ENCODE measurements at places on chromosomes 3 and 15. TPM values are rescaled to one million over a fixed set of nuclear protein-coding genes. Genes with fewer than 3 reads are reported as not detected.
A peak's percentile ranks its signal among the peaks of the same experiment; 100 is the strongest.

- DNase-seq = no peak
These were observed 8.8 kb downstream of the CAPN3 start for GRCh38 chr15:42368096-42368495.

The IMPG2 gene
- 0.20 TPM for total RNA-seq

The TRAT1 gene
- total RNA-seq = 9.9 TPM

DNA sequence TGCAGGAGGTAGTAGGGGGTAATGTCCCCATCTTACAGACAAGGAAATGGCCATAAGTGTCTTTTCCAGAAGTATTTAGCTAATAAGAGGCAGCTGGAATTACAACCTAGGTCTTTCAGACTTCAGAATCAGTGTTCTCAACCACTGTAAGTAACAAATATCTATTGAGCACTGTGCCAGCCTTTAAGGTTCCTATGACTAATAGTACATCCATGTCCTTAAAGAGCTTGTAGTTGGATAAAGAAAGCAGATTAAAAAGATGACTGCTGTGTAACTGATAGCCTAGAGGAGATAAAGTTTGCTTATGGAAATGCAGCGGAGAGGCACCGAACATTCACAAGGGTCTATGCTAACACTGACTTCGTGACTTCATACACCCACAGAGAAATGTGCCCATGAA, 136.0 kb downstream of the KCNMB2 start:
- no peak for DNase-seq

DNA sequence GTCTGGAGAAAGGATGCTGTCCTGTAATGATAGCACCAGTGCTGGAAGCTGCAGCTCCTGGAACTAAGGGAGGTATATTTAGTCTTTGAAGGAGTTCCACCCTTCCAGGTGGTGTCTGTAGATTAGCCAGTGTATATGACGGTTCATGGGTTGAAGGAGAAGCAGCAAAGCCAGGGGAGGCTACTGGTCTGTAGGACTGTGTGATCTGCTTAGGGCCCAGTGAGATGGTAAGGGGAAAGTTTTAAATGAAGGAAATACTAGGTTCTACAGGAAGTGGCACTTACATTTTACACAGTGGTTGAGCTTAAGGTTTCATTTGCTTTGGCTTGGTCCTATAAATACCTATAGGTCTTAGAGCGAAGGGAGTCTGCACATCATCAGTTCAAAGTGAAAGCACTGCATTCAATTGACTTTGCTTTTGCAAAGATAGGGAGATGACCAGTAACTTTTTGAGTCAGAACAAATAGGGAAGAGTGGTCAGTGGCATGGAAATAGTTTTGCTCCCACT, 5.6 kb downstream of the SLC25A38 start:
- DNase-seq = no peak

The GP9 gene
- 0.83 TPM for total RNA-seq

DNA sequence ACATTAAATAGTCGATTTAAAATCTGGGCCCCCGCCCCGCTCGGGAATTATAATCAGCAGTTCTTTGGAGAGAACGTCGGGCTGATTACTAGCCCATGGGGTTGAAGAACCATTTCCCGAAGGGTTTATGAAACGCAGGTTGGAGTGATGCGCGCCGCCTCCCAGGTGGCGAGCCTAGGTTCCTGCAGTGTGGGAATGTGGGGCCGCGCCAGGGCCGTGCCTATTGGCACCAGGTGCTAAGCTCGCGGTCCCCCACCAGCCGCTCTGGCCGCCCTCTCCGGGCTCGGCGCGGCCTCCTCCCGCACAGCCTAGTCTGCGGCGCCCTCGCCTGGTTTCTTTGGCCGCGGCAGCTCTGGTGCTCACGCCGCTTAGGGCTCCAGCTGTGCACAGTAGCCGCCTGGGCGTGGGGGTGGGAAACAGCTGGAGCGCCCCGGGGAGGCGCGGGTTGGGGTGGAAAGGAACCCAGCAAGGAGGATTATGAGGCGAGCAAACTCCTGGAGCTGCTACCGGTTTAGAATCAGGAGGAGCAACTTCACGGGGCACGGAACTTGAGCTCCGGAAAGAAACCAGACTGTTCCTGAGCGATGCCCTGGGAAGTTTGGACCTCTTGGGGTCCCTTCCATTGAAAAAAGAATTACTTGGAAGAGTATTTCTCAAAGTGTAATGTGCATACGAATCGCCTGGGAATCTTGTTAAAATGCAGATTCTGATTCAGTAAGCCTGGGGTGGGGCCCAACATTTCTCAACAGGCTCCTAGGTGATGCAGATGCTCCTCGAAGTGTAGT, 5.6 kb upstream of the MECOM start:
- DNase-seq = peak; percentile 94

DNA sequence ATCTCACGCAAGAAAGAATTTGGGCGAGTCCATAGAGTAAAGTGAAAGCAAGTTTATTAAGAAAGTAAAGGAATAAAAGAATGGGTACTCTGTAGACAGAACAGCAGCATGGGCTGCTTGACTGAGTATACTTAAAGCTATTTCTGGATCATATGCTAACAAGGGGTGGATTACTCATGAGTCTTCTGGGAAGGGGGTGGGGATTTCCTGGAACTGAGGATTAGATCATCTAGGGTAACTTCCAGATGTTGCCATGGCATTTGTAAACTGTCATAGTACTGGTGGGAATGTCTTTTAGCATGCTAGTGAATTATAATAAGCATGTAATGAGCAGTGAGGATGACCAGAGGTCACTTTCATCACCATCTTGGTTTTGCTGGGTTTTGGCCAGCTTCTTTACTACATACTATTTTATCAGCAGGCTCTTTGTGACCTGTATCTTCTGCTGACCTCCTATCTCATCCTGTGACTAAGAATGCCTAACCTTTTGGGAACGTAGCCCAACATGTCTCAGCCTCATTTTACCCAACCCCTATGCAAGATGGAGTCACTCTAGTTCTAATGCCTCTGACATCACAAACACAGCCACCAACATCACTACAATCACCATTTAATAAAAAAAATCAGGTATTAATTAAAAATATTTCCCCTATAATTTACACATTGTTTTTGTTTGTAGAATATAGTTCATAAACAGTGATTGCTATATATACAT, 890.7 kb upstream of the EPHA6 start:
- DNase-seq = no peak

- no peak for DNase-seq
These were observed 227.6 kb downstream of the MINAR1 start for GRCh38 chr15:79659691-79660090.

The EXD1 gene
- total RNA-seq = not detected

The TIMP4 gene
- 10.5 TPM for total RNA-seq

GRCh38 chr3:138696666-138697370, 88.2 kb downstream of the FAIM start:
- no peak for DNase-seq

The ADAMTS9 gene
- 12.3 TPM for total RNA-seq

The TNK2 gene
- total RNA-seq = 106 TPM

GRCh38 chr15:61768131-61768530, 292.1 kb downstream of the VPS13C start:
- no peak for DNase-seq

The ZIC4 gene
- total RNA-seq = not detected

GRCh38 chr15:38690719-38691332, 126.2 kb upstream of the RASGRP1 start:
- peak; percentile 64 for DNase-seq

The TRIP4 gene
- 21.3 TPM for total RNA-seq

GRCh38 chr3:101311676-101312075, 8.7 kb downstream of the IMPG2 start:
- no peak for DNase-seq

The FBN1 gene
- total RNA-seq = 29.3 TPM

The VWA5B2 gene
- total RNA-seq = 1.2 TPM

DNA sequence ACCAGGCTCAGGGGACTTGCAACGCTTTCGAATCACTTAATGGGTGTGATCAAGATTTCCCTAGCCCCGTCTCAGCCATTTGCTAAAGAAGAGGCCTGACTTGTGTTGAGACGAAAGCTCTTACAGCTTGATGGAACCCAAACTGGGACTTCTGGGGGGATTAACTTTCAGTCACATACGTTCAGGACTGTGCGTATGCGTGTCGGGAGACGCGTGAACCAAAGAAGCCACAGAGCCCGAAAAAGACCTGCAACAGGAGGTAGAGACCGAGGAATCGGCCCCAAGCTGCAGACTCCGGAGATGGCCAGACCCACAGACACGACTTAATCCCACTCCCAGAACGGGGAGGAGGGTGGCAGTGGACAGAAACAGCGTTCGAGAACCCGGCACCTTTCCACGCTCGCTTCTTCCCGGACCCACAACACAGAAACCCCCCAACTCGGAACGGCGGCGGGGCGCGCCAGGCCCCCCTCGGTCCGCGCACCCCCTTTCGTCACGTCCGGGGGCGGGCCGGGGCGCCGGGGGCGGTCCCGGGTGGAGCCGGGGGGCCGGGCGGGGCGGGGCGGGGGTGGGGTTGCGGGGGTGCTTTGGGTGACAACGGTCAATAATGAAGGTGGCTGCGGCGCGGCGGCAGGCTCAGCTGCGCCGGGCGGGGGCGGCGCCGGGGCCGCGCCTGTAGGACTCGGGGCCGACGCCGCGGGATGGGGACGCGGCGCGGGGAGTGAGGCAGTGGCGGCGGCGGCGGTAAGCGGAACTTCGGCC, at the start of gene ATP11B:
Gene ATP11B, plus strand, starts transcription at position 604 of the 762 bp plus-strand sequence. CDS start 256 bp downstream, outside the sequence.
- DNase-seq = peak; percentile 81

DNA sequence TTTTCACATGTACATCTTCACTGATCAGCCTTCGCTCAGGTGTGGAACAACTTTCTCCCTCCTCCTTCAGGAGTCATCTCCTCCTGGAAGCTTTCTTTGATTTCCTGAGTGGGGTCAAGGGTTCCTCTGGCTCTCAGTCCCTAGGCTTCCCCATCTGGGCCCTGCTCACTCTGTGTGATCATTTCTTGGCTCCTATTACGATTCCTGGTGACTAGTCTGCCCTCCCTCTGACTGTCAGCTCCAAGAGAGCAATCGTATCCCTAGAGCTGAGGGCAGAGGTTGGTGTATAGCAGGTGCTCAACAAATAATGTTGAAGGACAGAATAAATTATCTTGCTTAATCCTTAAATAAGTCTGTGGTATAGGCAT, 15.3 kb upstream of the PRKCD start:
- DNase-seq = no peak

DNA sequence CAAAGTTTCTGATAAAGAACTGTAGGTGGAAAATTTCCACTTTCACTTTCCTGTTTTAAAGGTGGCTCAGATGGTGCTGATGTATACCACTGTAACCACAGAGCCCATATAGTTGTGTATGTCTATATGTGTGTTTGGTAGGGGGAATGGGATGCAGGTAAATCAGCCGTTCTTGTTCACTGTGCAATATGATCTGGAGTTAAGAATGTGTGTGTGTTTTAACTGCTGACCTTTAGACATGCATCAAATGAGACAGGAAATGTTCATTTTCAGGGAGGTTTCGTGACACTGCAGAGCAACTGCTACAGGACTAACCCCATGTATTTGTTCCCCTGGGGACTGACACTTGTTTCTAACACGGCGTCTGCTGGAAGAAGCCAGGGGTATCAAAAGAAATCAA, 180.5 kb downstream of the TAFA4 start:
- no peak for DNase-seq

The ECT2 gene
- 7.1 TPM for total RNA-seq

DNA sequence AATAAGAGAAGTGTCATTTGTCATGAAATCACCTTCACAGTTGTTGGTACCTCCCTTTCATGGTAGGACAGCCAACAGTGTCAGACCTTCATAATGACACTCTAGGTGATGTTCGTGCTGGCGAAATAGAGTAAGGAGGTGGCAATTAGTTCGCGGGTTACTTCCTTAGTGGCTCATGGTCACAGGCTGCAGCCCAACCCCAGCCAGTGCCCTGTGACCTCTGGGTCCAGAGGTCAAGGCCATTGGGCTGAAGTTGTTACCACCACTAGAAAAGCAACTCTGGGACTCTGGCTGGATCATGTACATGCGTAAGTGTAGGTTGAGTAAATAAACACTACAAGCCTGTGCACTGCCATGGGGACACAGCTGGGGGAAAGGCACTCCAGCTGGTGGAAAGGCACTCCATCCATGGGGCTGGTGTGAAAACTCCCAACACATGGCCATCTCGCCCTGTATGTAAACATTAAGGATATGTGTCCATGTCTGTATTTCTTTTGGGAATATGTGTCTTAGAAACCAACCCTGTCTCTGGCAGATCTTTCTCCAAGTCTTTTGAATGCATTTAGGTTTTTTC, 106.7 kb downstream of the RYK start:
- no peak for DNase-seq

DNA sequence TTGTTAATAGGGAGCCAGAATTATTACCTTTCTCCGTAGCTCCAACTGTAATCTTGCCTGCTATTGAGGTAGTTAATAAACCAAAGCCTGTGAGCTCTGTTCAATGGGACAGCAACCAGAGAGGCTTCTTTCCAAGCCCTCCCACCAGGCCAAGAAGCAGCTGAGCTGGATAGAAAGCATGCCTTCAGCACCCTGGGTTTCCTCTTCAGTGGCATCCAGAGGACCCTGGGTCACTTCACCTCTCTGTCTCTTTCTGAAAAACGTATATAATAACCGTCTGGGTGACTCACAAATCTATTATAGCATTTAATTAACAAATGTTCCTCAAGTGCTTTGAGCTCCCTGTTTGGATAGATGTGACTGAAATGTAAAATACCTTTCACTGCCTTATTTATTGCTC, 420.0 kb downstream of the LPP start:
- DNase-seq = no peak

The PP2D1 gene
- total RNA-seq = not detected

GRCh38 chr3:58779934-58780333, 113.4 kb upstream of the FAM3D start:
- DNase-seq = no peak

The FBXW12 gene
- total RNA-seq = not detected

The PIGZ gene
- 16.8 TPM for total RNA-seq

GRCh38 chr3:166060789-166061479, 223.7 kb upstream of the BCHE start:
- DNase-seq = no peak

GRCh38 chr15:38611228-38611627, 46.6 kb upstream of the RASGRP1 start:
- no peak for DNase-seq

DNA sequence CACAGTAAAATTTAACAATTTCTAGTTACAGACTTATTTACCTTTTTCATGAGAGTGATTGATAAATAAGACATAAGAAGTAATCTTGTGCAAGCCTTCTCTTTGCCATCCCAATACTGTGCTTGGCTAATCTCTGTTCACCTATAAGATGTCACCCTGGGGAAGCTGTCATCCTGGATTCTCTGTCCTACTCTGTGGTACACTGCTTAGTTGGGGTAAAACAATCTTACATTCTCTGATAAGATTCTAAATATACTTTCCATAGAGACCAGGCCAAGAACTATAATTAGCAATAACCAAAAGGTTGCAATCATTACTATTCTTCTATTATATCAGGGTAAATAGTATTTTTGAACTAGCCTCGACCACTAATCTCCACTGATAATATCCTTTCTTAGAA, 1218.3 kb upstream of the CADM2 start:
- no peak for DNase-seq

GRCh38 chr3:131250466-131250865, 131.1 kb upstream of the NUDT16 start:
- no peak for DNase-seq

- no peak for DNase-seq
These were observed 27.8 kb upstream of the GOLIM4 start for GRCh38 chr3:168123201-168124176.

DNA sequence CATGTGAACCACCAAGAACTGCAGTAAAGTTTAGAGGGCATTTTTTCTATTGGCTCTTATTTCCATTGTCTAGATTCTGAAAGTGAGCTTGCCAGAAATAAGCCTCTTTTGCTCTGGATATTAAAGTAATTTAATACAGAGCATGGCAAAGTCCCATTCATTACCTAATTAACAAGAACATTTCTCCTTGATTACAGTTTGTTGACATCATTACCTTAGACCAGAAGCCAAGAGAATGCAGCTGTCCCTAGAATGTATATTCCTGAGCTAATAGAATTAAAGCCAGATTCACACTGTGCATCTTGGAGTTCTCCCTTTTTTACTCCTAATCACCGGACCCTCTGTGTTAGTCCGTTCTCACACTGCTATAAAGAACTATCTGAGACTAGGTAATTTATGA, 46.4 kb upstream of the TM4SF4 start:
- no peak for DNase-seq

All from upper lobe of left lung (tissue), 6 donors.